ENCODE measurements at places on chromosomes 16 and 17.
A peak's percentile ranks its signal among the peaks of the same experiment; 100 is the strongest.

- no peak for DNase-seq
Observed at GRCh38 chr16:81921843-81922584, 89.3 kb downstream of the SDR42E1 start.

GRCh38 chr17:77332981-77333685 is 192.4 kb downstream of the SEC14L1 start:
- DNase-seq, result no peak

GRCh38 chr17:34252444-34253138 is 2.5 kb upstream of the CCL2 start:
- DNase-seq, result peak; percentile 84

- DNase-seq, result no peak
Observed at GRCh38 chr16:80407265-80407987, 133.4 kb upstream of the DYNLRB2 start.

DNA sequence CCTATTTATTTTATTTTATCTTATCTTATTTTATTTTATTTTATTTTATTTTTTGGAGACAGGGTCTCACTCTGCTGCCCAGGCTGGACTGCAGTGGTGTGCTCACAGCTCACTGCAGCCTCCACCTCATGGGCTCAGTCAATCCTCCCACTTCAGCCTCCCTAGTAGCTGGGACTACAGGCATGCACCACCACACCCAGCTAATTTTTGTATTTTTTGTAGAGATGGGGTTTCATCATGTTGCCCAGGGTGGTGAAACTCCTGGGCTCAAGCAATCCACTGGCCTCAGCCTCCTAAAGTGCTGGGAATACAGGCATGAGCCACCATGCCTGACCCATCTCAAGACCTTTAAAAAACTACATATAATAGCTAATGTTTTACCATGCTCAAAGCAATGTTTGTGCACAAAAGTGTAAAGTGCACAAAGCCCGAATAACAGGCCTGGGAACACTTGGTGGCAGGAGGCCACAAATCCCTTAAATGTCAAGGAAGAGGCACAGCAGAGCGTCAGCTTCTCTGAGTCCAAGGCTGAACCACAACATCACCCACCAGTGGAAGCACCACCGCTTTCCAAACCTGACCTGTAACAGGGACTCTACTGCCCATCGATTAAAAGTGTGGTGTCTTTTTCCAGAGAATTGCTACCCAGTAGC is 30.6 kb upstream of the SLC39A11 start:
- DNase-seq, result no peak

- DNase-seq, result no peak
Observed at GRCh38 chr16:57723170-57723569, 12.4 kb upstream of the KATNB1 start.

DNA sequence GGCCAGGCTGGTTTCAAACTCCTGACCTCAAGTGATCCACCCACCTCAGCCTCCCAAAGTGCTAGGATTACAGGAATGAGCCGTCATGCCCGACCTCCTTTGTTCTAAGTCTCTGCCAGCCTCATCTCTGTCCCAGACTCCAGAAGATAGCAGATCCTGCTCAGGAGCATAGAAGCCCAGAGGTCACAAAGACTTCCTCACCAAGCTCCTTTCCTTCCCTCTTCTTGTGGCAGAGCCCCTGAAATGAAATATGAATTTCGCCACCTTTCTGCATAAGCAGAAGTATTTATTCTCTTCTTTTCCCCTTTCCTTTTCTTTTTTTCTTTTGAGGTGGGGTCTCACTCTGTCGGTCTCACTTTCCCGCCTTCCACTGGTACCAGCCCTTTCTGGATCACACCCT is 11.5 kb upstream of the PIPOX start:
- DNase-seq, result no peak

- DNase-seq, result no peak
Observed at GRCh38 chr17:7840875-7841274, 6.9 kb downstream of the KDM6B start.

DNA sequence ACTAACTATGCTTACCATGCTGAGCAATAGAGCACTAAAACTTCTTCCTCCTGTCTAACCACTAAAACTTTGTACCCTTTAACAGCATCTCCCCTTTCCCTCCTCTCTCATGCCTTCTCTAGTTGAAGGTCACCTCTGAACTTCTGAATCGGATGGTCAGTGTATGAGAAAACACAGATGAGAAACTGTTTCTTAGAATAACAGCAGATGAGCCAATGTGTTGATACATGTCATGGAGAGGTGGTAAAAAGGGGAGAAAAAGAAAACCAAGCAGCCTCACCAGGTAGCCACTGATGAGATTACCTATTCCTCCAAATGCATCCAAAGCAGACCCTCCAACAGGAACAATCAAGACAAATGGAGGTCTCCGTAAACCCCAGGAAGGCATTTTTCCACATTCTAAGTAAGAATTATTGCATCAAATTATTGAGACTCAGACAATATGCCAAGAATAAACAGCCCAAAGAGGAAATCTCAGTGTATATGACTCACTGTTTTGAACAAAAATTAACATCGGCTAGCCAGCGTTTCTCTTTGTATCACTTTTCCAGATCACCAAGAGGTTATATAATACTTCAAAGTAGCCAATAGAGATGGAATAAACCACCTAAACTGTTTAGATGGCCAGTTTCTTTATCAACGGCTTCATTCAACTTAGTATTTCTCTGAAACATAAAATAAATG is 793.3 kb upstream of the SOX9 start:
- DNase-seq, result no peak

DNA sequence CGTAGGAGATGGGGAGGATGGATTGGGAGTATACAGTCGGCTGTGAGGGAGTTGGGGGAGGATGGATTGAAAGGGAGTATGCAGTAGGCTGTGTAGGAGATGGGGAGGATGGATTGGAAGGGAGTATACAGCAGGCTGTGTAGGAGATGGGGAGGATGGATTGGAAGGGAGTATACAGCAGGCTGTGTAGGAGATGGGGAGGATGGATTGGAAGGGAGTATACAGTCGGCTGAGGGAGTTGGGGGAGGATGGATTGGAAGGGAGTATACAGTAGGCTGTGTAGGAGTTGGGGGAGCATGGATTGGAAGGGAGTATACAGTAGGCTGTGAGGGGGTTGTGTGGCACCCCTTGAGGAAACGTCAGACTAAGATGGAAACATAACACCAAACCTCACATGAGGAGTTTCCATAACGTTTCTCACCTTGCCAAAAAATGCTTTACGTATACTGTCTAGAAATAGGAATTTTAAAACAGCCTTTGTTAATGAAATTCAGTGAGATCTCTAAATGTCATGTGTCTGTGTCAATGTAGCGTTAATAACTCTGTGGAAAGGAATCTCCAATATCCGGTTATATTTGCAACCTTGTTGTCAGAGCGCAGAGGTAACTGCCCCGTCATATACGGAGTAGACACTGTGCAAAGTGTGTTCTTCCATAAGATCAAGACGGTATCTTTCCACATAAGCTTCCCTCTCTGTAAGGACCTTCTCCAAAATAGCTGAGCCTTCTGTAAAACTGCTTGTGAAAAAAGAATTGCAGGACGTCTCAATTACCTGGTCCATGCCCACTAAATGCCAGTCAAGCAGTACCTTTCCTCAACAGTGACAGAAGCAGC is 6.3 kb upstream of the VPS53 start:
- DNase-seq, result no peak

DNA sequence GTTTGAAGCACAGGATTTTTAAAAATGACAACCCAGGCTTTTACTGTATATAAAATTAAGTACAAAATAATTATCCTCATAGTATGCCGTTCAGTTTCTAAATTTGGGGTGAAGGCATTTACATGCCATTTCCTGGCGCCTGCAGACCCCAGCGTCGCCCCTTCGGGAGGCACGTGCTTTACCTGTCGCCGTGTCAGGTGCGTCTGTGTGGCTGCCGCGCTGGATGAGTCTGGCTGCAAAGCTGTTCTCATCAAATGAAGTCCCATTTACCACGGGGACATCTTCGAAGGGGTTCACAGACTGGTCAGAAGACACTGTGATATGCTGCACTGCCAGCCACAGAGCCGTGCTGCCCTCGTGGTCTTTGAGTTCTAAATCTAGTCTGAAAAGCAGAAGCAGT is 51.8 kb downstream of the CYB5D2 start:
- no peak for DNase-seq

DNA sequence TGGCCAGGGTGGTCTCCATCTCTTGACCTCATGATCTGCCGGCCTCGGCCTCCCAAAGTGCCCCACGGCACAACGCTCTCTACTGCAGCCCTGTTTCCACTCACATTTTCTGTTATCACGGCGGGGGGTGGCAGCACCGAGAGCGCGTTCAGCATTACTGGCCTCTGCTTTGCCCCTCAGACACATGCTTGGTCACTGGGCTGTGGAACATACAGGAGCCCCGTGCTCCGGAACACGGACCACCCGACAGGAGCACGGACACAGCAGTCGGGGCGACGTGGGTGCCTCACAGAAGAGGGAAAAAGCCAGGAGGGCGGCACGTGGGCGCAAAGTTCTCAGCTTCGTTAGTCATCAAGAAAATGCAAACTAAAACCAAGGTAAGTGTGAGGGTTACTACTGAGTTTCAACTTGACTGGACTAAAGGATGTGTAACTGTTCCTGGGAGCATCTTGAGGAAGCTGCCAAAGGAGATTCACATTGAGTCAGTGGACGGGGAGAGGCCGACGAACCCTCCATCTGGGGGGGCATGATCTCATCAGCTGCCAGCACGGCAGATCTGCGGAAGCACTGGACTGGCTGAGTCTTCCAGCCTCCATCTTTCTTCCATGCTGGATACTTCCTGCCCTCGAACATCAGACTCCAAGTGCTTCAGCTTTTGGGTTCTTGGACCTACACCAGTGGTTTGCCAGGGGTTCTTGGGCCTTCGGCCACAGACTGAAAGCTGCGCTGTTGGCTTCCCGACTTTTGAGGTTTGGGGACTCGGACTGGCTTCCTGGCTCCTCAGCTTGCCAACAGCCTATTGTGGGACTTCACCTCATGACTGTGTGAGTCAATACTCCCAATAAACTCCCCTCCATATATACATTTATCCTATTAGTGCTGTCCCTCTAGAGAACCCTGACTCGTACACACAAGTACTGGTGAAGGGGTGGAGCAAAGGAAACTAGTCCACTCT is 106.8 kb downstream of the ZNF778 start:
- no peak for DNase-seq

All from AG04449 (cell line).